Stimulated activated CD4-positive, alpha-beta T cell treated with anti-CD3 and anti-CD28 coated beads, Interleukin-15, amount 100 ng/mL, for 1 hour (primary cell): ENCODE measurements at places on chromosomes 3 and 15.

DNA sequence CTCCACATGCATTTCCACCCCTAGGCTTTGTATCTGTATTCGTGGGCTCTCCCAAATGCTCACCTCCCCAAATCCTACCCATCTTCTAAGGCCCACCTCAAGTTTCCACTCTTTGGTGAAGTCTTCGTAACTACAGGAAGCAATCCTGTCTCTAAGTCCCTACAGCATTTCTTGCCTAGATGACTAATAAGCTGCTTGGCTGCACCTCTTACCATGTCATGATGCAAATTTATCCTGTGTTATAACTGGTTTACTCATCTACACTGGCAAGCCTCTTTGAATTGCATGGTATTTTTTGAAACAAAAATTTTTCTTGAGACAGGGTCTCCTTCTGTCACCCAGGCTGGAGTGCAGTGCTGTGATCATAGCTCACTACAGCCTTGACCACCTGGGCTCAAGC, 73.3 kb downstream of the SETMAR start:
- no peak for DNase-seq

DNA sequence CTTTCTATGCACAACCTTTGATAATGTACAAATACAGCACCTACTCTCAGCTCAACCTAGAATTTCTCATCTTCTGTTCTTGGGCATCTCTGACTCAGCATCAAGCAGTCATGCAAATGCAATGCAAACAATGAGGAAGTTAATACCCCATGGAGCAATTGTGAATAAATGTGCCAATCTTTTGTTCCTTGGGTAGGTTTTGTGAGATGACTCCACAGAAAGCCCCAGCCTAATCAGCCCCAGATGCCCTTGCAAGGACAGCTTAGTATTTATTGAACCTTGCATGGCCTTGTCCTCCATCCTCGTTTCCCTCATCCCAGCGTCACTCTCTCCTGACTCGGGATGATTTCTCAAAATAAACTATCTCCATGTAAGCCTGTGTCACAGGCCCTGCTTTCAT, 494.7 kb upstream of the NECTIN3 start:
- DNase-seq: no peak

DNA sequence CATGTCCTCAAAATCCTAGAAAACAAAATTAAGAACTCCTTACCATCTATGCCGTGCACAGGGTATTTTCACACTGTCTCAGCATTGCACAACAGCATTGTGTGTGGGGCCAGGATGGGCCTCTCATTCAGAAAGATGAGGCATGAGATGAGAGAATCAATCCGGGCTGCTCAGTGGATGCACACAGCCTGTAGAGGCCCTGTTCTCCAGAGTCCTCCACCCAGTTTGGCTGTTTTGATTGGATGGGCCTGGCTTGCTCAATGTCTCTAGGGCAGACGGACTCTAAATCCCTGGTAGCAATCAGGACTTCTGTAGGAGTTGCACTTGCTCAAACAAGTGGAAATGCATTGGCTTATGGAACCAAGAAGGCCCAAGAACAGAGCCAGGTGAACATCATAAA, 20.2 kb upstream of the CPNE9 start:
- no peak for DNase-seq

DNA sequence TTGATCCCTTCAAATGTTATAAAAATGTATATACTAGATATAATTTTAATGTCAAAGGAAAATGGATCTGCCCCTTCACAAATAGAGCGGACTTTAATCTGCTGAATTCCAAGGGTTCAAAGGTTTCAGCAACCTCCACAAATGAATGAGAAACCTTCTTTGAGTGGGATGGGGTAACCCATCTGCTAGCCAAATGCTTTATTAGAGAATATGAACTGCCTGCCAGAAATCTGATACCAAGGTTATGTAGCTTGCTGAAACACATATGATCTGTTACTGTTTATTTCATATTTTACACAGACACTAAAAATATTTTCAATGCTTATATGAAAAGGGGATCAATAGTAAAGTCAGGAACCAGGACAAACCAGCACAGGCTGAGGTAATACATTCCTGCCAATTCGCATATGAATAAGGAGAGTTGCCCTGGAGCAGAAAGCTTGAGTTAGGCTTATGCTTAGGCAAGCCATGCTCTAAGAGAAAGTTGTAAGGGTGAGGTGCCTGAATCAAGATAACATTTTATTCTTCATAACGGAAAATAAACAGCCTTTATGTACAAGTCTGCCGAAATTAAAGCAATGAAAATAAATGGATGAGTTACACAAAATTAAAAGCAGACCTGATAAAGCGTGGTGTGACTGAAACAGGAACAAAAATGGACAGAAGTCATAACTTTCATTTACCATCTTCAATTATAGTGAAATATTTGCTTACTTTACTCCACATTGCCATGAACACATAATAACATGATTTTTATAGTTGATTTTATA, 26.5 kb downstream of the PLOD2 start:
- no peak for DNase-seq

DNA sequence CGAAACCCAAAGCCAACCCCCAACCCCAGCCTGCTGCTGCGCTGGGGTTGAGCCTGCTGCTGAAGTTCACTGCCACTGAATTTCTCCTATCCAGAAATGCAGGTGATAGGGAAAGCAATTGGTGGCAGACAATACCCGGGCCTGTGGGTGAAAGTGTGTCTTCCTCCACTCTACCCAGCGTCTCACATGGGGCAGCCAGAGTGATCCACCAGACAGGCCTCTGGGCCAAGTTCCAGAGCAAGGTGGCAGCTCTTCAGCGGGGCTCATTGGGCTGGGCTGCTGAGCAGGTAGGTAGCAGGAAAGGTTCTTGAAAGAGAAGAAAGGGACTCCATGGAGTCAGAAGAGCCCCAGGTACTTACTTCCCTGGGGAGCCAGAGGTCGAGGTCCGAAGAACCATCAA, 6.0 kb downstream of the ADCY5 start:
- no peak for DNase-seq

DNA sequence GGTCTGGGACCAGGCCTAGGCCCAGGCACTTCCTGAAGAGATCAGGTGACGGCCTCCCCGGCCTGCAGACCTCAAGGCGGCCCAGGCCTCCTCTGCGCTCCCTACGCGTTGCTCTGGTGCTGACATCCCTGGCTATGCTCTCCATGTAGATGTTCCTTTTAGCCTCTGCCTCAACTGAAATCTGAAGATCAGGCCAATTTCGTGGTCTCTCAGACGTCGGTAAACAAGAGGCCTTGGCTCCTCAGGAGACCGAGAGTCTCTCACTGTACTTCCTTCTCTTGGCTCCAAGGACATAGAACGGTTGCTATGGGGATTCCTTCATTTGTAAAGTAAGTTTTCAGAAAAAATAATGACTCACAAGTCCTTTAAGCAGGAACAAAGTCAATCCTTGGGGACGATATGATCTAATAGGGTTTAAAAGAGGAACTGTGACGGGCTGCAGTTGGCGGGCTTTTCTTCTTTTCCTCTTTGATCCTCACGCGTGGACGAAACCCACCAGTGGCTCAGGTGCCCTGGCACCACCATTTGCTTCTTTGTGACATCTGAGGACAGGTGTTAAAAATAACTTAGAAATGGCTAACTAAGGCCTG, 55.6 kb upstream of the CGNL1 start:
- no peak for DNase-seq

DNA sequence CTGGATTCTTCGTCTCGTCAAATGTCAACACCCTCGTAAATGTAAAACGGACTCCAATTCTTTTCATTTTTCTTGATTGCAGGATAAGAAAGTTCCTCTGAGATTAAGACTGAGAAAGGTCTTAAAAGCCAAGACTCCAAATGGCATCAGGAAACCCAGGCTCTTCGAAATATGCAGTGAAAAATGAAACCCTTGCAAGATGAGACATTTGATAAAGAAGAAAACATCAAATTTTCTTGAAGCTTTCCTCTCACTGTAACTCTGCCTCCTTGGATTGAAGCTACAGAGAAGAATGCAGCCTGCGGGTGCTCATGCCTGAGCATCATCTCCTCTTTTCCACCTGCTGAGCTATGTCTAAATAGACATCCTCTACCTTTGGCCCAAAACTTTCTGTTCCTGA, 342.4 kb upstream of the THBS1 start:
- DNase-seq: no peak

DNA sequence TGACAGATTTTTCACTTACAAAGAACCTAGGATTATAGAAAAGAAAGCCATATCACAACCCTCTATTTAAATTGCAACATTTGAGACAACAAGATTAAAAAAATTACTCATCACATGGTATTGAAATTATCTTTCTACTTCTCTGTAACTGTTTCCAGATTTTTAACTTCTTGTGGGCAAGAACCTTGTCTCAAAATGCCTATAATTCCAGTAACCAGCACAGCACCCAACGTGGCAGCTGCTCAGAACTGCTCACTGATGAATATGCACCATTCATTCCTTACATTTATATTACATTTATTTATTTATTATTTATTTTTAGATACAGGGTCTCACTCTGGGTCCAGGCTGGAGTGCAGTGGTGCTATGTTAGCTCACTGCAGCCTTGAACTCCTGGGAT, 216.1 kb downstream of the THRB start:
- DNase-seq: no peak

- DNase-seq: no peak
Observed at GRCh38 chr3:168847291-168847883, 751.7 kb upstream of the GOLIM4 start.

GRCh38 chr15:38671675-38672254, 107.2 kb upstream of the RASGRP1 start:
- no peak for DNase-seq

- DNase-seq: no peak
Observed at GRCh38 chr3:19159966-19160635, 11.8 kb downstream of the KCNH8 start.

- DNase-seq: no peak
Observed at GRCh38 chr3:128683957-128684356, 33.3 kb upstream of the RPN1 start.

DNA sequence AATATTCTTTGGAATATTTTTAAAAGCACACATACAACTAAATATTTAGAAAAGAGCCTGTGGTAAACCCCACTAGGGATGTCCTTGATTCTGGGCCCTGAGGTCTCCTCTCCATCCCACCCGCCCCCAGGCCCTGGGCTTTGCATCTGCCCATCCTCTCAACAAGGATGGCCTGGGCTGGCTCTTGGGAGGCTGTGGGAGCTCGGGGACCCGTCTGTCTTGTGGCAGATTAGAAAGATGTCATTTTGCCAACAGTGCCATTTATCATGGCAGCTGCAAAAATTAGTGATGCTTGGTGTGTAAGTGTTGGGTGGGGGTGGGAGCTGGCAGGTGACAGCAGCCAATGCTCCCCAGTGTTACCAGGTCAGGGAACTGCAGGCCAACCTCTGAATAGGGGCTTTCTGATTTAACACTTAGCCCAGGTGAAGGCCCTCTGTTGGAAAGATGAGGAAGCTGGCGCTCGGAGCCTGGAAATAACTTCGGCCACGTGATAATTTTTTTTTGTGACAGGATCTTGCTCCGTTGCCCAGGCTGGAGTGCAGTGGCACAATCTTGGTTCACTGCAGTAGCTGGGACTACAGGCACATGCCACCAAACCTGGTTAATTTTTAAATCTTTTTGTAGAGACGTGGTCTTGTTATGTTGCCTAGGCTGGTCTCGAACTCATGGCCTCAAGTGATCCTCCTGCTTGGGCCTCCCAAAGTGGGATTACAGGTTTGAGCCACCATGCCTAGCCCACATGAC, 16.9 kb upstream of the CSPG4 start:
- DNase-seq: no peak

GRCh38 chr3:11705049-11705448, 61.3 kb upstream of the VGLL4 start:
- no peak for DNase-seq

GRCh38 chr3:32937331-32937730, 14.1 kb upstream of the CCR4 start:
- DNase-seq: no peak

GRCh38 chr15:82127581-82127980, 81.8 kb upstream of the MEX3B start:
- DNase-seq: no peak

DNA sequence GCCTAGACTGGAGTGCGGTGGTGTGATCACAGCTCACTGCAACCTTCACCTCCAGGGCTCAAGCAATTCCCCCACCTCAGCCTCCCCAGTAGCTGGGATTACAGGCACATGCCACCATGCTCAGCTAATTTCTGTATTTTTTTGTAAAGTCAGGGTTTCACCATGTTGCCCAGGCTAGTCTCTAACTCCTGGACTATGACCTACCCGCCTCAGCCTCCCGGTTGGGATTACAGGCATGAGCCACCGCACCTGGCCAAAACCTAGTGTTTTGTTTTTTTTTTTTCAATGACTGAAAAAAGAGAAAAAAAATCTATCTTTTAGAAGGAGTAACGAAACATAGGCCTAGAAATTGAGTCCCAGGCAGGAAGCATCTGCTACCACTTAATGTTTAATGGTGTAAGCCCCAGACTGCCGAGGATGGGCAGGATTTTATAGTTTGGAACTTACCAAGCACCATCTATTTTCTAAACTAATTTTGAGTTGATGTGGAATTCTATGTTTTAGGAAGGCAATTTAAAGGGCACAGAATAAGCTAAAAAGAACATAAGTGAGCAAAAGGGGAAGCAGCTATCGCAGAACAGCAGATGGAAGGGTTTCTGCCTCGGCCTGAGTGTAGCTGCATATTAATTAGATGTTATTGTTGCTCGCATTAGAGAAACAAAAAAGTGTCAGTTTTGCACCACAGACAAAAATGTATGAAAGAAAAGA, 24.2 kb upstream of the CA12 start:
- DNase-seq: no peak

DNA sequence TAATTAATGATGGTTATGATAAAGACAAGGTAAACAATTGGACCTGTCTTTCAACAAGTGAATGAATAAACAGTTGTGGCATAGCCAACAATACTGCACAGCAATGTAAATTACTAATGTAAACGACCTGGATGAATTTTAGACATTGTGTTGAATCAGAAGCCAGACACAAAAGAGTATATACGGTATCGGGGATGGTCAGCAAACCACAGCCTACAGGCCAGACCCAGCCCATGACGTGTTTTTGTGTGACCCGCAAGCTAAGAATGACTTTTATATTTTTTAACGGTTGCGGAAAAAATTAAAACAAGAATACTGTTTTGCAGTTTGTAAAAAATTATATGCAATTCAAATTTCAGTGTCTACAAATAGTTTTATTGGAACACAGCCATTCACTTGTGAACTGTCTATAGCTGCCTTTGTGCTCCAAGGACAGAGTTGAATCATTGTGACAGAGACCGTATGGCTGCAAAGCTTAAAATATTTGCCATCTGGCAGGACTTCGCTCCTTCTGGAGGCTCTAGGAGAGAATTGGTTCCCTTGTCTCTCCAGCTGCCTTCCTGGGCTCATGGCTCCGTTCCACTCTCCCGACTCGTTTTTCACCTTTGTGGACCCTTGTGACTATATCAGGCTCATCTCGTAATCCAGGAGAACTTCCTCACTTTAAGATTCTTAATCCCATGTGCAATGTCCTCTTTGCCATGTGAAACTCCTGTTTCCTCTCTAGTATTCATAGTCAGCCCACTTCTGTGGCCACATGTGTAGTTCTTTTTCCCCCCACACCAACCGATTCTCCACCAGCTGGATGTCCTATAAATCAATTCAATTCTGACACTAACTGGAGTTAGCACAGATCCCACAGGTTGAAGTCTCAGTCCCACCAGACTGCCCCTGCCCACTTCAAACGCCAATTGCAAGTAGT, 72.7 kb downstream of the CMTM8 start:
- DNase-seq: no peak
